ENCODE measurements at places on chromosomes 13 and 19.

DNA sequence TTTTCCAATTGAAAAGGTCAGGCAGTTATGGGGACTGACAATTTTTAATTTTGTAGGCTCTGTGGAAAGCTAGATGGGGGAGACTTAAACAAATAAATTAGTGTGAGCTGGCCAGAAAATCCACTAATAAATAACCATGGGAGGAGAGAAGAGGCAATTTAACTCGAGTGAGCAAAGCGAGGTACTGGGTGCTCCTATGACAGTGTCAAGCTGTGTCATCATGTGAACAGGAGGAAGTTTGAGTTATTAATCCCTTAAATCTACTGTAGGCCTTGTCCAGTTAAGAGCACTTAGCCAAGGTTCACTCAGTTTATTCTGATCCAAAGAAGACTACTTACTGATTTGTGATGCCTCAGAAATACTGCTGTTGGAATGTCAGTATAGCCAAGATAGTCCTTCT, 122.8 kb downstream of the OXGR1 start:
- no peak for DNase-seq

DNA sequence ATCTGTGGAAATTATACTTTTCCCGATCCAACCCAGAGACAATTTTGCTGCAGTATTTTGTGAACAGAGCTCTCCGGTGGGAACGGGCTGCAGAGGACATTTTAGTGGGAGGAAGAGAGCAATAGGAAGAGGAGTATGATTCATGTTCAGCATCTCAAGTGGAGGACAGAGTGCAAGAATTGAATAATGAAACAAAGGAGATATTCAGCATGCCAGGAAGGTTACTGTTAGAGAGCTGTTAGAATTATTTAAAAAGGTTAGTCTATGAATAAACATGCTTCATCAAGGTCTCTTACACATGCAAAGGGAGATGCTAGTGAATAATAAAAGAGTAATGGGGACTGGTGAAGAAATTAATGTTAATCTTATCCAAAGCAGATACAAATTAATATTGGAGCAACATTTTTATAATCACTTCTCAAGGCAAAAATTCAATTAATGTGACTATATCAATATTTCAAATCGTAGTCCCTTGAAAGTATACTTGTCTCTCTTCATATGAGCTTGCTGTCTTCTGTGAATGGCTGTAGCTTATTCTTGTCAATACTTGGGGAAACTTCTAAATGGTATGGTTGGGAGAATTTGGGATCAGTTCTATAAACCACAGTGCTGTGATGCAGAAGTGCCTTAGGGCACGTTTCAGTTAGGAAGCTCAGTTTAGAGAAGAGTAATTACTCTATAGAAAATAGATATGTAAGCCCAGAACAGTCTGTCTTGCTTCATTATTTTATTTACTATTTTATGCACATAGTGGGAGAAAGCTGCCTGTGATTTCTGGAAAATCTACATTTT, 1165.8 kb downstream of the OLFM4 start:
- peak; percentile 91 for DNase-seq

GRCh38 chr19:4233282-4233853, 4.0 kb downstream of the EBI3 start:
- DNase-seq: no peak

- DNase-seq: no peak
Measured at GRCh38 chr13:34738254-34738992, 203.6 kb upstream of the NBEA start.

DNA sequence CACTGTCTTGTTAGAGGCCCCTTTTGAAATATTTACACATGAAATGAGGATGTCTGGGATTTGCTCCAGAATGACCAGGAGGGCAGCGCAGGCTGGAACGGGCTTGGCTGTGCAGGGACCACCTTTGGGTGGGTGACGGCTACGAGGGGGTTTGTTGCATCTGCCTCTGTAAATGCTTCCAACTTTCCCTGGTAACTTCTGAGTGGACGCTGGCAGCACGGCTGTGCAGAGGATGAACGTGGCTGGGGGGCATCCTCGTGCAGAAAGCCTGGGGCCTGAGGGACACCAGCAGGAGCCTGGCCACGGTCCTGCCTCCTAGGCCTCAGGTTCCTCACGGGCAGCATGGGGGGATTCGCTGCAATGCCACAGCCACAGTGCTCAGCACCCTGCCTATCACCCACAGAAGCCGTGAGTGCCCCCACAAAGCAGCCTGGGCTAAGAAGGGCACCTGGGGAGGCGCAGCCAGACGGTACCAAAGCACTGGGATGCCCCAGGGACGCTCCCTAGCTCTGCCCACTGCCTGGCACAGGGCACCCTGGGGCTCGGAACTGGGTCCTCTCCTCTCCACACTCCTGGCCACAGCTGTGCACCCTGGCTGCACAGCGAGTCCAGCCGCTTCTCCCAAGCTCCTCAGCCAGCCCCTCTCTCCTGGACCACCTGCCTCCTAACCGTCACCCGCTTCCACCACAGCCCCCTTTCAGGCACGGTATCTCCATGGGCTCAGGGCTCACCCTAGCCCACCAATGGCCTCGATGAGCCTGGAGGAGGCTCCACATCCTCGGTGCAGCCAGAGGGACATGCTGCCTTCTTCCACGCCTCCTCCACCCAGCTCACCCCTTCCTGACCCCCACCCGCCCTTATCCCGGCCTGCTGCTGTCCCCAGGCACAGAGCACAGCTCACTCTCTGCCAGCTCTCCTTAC, 44.5 kb downstream of the MLLT1 start:
- DNase-seq: no peak

GRCh38 chr13:77143431-77143830, 116.5 kb upstream of the FBXL3 start:
- DNase-seq: no peak

GRCh38 chr19:43651758-43652545, 12.3 kb upstream of the CADM4 start:
- peak; percentile 74 for DNase-seq

DNA sequence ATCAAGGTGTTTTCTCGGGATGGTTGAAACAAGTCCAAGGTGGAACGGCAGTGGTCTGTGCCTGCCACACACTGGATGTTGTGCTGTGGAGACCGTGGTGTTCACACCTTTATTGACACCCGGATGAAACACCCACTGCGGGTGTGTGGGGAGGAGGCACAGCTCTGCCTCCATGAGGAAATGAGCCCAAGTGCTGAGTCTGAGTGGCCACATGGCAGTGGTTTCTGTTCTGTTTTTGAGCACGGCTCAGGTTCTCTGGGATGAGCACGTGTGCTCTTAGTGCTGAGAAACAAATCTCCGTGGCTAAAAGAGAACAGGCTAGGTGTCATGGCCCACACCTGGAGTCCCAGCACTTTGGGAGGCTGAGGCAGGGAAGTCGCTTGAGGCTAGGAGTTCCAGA, 29.5 kb downstream of the UPF1 start:
- no peak for DNase-seq

DNA sequence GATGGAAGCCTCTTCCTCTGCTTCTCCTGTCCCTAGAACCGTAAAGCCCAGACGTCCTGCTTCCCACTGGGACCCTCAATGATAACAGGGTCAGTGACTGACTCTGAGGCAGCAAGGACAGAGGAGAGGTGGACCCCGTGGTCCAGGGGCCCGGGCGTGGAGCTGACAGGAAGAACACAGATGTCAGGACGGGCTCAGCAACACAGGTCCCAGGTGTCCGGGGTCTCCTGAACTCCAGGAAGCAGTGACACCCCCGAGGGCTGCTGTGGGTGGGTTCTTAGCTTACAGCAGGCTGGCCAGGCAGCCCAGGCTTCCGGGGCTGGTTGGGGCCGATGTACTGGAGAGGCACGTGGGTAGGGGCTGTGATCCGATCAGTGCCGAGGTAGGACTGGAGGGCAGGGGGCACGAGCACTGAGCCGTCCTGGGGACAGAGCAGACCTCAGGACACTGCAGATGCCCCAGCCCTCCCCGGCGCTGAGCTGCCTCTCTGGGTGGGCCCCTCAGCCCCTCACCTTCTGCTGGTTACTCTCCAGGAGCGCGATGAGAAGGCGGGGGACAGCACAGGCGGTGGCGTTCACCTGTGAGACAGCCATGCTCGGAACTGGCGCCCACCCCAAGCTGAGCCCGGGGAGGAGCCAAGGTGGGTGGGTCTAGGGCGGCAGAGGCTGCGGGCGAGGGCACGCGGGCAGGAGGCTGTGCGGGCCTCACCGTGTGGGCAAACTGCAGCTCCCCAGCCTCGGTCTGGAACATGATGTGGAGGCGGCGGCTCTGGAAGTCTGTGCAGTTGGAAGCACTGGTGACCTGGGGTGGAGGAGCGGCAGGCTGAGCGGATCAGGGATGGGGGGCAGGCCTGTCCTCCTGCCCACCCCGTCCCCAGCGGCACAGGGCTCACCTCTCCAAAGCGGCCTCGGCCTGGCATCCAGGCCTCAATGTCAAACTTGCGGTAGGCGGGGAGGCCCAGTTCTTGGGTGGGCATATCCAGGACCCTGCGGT, 3.6 kb upstream of the CCER2 start:
- DNase-seq: no peak

DNA sequence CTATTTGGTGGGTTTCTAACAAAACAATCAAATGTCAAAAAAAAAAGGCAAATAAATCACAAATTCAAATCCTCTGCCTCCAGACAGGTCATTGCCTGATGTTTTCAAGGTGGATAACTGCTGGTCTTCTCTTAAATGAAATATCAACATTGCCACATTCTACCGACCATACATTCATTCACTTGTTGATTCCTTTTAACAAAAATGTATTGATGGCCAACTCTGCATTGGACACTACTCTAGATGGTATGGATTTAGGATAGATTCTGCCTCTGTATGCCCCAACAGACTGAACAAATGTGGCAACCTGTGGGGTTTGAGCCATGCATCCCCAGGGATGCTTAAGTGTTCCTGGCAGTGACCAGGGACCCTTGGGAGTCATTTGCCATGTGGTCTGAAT, 87.6 kb upstream of the STK24 start:
- DNase-seq: no peak

- no peak for DNase-seq
Measured at GRCh38 chr19:2582984-2583956, 107.3 kb downstream of the GADD45B start.

Measured in HAP-1 (cell line).